ENCODE measurements at places on chromosomes 12 and 14.

GRCh38 chr12:46841891-46842290, 16.1 kb upstream of the SLC38A4 start:
- no peak for DNase-seq

DNA sequence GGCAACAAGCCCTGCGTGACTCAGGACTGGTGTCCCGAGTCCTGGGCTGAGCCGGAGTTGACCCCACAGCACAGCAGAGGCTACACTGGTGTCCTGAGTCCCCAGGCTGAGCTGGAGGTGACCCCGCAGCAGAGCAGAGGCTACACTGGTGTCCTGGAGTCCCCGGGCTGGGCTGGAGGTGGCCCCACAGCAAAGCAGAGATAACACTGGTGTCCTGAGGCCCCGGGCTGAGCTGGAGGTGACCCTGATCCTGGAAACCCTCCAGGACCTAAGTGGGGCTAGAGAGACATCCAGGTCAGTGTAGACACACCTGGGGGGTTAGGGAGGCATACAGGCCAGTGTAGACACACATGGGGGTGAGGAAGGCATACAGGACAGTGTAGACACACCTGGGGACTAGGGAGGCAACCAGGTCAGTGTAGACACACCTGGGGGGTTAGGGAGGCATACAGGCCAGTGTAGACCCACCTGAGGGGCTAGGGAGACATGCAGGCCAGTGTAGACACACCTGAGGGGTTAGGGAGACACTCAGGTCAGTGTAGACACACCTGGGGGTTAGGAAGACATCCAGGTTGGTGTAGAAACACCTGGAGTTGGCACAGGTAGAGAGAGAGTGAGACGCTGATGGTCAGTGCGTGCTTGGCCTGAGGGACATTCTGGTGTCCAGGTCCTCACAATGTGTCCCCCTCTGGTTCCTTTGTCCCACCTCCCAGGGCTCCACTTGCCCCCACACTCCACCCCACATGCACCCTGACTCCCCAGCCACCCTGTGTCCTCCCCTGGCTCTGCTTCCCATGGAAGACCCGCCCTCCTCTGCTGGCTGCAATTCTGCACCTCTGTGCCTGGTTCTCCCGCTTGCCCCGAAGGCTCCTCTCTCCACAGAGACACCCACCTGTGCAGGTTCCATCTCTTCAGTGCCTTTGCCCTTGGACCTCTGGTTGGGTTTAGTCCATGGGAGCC, 321.6 kb upstream of the SFSWAP start:
- DNase-seq = no peak

DNA sequence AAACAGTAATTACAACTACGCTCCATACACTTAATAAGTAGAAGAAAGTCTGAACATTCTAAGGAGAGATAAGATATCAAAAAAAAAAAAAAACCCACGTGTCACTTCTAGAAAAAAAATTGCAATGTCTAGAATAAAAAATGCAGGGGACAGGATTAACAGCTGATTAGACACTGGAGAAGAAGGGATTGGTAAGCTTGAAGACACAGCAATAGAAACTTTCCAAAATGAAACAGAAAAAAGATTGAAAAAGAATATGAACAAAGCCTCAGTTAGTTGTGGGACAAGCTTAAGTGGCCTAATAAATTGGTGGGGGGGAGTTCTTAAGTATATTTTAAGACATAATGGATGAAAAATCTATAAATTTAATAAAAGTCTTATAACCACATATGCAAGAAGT, 105.5 kb downstream of the PTPRR start:
- DNase-seq = no peak

GRCh38 chr12:52523824-52524223, 3.6 kb upstream of the KRT5 start:
- no peak for DNase-seq

DNA sequence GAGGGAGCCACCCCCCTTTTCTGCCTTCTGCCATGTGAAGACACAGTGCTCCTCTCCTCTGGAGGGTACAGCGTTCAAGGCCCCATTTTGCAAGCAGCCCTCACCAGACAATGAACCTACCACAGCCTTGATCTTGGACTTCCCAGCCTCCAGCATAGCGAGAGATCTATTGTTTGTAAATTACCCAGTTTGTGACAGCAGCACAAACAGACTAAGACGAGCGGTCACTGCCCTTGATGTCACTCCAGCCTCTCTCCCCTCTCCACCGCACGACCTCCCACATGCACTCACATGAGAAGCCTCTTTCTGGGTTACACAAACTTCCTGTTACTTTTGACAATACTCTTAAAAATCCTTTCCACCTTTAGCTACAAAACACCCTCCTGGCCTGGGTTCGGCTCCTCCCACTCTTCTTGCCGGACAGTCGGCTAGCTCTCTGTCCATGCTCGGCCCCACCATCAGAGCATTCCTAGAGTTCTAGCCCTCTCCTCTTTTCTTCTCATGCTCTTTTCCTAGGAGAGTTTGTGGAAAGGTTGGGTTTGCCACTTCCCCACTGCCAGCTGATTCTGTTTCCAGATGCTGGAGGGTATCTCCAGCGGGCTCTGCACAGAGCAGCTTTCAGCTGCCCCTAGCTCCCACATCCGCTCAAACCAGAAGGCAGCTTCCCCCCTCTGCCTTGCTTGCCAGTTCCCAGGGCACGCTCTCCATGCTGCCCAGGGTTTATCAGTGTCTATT, 124.3 kb downstream of the FOXN3 start:
- DNase-seq = no peak

DNA sequence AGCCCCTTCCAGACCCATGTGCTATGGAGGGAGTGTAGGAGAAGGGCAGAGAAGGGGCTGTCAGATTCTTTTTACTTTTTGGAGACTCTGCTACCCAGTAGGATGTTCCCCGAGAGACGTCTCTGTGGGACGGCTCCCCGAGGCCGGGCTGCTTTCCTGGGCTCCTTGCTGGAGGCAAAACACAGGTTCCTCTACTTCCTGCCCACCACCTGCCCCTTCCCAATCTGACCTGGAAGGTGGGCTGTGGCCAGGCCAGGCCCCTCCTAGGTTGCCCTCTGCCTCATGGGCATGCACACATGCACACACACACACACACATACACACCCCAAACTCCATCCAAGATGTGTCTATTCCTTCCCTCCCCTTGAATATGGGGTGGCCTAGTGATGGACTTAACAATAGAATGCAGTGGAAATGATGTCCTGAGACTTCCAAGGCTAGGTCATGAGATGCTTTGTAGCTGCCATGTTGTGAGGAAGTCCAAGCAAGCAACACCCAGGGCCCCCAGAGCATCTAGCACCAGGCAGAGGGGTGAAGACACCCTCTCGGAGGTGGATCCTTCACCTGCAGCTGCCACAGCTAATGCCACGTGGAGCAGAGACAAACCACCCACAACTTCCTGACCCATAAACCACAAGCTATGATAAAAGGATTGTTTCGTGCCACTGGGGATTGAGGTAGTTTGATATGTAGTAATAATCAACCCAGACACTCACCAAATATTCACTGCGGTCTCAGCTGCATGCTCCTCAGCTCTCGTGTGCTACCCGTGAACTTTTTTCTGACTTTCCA, 1.6 kb upstream of the ASB2 start:
- peak; percentile 83 for DNase-seq

DNA sequence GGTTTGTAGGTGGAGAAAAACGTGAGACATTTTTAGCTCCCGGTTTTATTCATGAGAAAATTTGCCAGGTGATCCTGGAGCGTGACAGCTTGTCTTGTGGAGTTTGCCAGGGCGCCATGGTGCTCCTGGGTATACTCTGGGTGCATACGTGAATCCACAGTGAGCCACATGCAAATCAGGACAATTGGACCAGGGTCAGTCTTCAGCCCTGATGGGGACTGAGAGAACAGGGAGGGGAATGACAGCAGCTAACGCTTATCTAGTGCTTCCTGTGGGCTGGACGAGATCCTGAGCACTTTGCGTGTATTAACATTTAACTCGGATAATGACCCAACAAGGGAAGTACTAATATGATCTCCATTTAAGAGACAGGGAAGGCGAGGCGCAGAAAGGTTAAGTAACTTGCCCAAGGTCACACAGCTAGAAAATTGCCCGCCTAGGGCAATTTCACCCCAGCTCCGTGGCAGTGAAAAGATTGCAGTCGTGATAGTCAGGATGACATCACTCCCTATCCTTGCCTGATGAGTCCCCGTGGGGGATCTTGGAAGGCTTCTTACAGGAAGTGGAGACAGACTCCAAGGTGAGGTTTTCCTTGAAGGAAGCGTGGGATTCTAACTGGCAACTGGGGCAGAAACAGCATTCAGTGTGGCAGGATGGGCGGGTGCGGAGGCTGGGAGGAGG, 118.4 kb upstream of the NCOR2 start:
- DNase-seq = no peak

- DNase-seq = no peak
These were observed 2.4 kb downstream of the LGR5 start for GRCh38 chr12:71441836-71442566.

DNA sequence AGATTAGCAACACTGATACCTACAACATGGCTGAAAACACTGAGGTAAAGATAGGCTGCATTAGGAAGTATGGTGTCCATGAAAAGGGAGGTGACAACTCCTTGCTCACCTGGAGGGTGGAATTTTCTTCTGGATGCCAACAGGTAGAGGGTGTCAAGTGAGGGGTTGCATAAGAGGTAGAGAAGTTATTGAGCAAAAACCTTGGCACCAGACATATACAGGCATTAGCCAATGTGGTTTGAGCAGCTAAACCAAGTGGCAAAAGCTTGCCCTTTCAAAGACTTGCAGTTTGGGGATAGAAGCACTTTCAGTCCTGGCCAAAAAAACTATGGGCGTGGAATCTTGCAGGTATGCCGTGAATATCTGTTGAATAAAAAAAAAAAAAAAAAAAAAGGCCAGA, 3.8 kb downstream of the RITA1 start:
- DNase-seq = no peak

DNA sequence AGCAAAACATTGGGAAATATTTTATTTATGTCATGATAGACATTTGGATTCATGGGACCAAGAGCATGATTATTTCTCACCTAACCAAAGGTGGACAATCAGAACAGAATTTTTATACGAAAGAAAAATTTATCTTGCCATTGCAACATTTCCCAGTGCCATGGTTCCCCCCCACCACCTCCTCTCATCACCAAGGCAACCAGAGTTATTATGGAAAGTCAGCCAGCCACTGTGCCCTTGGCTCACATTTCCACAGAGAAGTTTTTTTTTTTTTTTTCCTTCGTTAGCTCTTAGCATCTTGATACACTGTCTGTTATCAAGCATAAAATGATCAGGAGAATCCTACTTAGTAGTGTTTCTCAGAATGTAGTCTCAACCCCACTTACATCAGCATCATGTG, 176.4 kb upstream of the TMTC1 start:
- no peak for DNase-seq

DNA sequence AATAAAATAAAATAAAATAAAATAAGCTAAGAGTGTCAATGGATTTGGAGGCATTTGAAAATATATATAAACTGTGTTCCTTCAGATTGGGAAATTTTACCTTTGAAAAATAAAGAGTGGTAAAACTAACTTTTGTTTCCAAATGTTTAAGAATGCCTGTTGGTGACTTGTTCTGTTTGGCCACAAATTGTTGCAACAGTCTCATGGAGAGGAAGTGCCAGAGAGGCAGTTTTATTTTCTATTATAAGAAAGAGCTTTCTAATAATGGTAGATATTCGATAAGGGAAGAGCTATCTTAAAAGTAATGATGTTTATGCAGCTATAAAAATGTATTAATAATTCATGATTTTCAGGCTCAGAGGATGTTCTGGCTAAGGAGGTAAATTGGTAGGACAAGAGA, 68.8 kb upstream of the MDGA2 start:
- no peak for DNase-seq

DNA sequence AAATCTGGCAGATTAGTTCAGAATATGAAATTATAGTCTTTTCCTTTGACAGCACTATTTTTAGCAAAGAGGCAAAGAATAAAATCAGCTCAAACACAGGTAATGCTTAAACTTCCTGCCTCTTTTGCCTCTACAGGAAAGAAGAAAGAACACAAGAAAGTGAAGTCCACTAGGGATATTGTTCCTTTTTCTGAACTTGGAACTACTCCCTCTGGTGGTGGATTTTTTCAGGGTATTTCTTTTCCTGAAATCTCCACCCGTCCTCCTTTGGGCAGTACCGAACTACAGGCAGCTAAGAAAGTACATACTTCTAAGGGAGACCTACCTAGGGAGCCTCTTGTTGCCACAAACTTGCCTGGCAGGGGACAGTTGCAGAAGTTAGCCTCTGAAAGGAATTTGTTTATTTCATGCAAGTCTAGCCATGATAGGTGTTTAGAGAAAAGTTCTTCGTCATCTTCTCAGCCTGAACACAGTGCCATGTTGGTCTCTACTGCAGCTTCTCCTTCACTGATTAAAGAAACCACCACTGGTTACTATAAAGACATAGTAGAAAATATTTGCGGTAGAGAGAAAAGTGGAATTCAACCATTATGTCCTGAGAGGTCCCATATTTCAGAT, 17.4 kb downstream of the TMPO start:
- DNase-seq = no peak

GRCh38 chr12:121788176-121788818, 5.2 kb downstream of the RHOF start:
- DNase-seq = no peak

DNA sequence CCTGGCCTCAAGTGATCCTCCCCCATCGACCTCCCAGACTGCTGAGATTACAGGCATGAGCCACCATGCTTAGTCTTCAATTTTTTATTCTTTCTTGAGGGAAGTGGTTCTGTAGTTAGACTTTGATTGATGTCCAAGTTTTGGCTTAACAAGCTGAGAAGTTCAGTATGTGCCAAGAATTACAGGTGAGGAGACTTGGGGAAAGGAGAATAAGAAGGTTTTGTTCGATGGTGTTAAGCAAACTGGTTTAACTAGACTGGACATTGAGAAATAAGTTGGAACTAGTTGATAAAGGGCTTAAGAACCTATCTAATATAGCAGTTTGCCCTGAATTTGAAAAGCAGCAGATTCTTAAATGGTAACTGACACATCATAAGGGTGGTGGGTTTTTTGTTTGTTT, 32.6 kb upstream of the PLEKHD1 start:
- DNase-seq = no peak

DNA sequence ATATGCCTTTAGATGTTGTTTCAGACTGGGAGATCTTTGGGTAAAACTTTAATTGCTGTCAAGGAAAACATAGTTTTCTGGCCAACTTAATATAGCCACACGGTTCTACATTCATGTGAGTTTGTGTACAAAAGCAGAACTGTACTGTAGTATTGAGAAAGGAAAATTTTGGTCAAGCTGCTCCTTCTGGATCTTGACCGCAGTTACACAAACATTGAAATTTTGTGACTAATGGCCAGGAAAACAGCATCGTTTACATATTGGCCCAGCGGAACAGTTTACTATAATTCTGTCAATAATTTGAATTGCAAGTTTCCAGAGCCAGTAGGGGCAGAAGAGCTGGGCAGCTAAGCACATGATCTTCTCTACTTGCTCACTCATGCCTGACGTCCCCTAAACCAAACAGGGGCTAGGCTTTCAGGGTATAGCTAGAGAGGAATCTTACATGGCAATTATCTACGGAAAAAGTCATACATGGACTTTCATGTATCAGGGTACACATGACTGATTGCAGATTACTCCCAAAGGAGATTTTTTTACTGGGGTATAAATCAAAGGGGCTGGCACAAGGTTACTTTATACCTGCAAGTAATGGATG, 11.4 kb upstream of the ART4 start:
- no peak for DNase-seq

- no peak for DNase-seq
These were observed 14.3 kb upstream of the KRT5 start for GRCh38 chr12:52534482-52534881.

GRCh38 chr12:2893007-2893406, 2.3 kb downstream of the TULP3 start:
- no peak for DNase-seq

Data from activated T-helper 2 cell treated with anti-CD3 and anti-CD28 coated beads, Interferon-gamma antibody, Interleukin-2, Interleukin-4, amounts not matched to agents 10 μg/mL and 5 μg/mL and 100 μg/mL, durations not matched to agents 14 hours and 24 hours and 36 hours (primary cell).